Activated CD8-positive, alpha-beta memory T cell treated with anti-CD3 and anti-CD28 coated beads for 24 hours (primary cell): ENCODE measurements at places on chromosomes 3 and 15.

DNA sequence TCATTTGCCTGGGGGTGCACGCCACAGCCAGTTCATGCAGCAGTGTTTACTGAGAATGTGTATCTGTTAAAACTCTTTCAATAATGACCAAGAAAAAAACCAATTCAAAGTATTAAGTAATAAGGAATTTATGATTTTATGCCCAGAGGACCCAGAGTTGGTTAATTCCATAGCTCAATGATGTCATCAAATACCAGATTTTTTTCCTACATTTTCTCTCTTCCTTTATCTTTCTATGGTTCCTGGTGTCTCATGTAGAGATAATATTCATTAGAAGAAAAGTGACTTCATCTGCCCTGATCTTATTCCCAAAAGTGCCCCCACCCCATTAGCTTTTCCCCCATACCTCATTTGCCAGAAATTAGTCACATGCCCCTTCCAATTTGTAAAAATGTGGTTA is 44.6 kb upstream of the LMCD1 start:
- DNase-seq, result no peak

- no peak for DNase-seq
Observed at GRCh38 chr3:78604341-78604740, 1163.5 kb downstream of the ROBO1 start.

- DNase-seq, result no peak
Observed at GRCh38 chr3:9420850-9421549, 23.6 kb downstream of the SETD5 start.

GRCh38 chr3:42705058-42705767 is 2.6 kb upstream of the HHATL start:
- DNase-seq, result no peak

- no peak for DNase-seq
Observed at GRCh38 chr3:28328188-28329151, 20.1 kb upstream of the ZCWPW2 start.

DNA sequence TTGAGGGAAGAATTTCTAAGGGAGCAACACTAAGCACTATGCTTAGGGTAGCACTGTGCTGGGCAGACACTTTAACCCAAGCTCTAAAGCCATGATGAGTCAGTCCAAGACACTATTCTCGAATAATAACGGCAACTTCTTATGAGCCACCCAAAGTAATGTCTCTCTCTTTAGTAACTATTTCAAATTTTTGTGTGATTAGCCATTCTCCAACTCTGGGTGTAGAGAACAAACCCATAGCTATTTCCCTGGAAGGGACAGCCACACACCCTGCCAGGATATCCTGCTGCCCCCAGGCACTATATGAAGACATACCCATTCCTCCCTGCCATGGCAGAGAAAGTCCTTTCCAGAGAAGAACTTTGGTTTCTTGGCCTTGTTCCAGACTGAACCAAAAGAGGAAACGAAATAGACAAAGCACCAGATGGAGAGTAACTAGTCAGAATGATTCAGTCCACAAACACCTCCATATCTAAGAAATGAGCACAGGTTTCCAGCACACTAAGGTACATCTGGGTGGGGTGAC is 384.9 kb upstream of the THBS1 start:
- DNase-seq, result no peak

DNA sequence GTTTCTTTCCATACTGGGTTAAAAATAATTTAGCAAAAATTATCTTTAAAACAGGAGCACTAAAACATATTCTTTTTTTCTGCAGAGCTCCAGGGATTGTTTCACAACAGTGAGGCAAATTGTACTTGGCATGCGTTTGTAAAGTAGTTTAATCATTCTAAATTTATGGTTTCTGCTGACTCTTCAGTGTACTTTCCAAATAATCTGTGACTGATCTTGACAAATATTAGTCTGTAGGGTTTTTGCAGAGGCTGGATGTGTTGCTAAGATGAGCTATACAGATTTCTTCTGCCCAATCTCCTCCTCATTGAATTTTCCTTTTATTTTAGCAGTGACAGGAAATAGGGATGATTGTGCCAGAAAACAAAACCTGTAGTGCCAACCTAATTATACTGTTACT is 328.0 kb upstream of the MANF start:
- DNase-seq, result no peak

- no peak for DNase-seq
Observed at GRCh38 chr3:40116478-40117177, 192.9 kb upstream of the EIF1B start.

DNA sequence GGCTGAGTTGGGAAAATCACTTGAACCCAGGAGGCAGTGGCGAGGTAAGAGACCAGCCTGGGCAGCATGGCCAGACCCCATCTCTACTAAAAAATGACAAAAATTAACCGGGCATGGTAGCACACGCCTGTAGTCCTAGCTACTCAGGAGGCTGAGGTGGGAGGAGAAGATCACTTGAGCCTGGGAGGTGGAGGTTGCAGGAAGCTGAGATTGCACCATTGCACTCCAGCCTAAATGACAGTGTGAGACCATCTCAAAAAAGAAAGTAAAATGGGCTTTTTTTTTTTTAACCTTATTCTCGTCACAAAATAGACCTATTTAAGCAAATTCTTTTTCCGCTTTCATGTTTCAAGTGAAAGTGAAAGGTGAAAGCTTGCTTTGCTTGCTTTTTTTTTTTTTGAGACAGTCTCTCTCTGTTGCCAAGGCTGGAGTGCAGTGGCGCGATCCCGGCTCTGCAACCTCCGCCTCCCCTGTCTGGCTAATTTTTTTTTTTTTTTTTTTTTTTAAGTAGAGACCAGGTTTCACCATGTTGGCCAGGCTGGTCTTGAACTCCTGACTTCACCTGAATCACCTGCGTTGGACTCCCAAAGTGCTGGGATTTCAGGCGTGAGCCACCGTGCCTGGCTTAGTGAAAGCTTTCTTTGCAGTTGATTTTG is 3.6 kb downstream of the PDIA3 start:
- DNase-seq, result peak; percentile 62

DNA sequence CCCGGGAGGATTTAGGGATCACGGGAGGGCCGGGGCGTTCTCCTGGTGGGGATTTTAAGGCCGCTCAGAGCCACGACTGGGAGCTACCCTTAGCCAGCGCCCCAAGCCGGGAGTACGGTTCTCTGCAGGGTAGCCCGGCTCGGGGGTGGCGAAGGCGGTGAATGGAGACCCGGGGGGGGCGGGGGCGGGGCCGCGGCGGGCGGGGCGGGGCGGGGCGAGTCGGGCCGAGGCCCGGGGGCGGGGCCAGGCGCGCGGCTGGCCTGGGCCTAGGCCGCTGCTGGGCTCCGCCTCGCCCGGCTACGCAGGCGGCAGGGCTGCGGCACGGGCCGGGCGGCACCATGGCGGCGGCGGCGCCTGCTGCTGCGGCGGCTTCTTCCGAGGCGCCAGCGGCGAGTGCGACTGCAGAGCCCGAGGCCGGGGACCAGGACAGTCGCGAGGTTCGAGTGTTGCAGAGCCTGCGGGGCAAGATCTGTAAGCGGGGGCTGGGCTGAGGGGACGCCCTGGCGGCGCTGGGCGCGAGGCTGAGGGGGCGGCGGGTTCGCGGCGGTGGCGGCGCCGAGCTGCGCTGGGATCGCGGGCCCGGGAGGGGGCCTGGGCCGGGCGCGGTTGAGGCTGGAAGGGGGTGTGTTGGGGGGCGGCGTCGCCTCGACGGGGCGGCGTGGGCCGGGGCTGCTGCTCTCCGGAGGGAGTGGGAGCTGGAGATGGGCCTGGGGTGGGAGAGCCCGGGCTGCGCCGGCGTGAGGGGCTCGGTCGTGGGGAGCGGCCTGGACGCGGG is at the start of gene RASA2:
RASA2 (plus strand) TSS at position 282 of the 775 bp plus-strand sequence; CDS start at position 339, 57 bp downstream.
- peak; percentile 91 for DNase-seq

DNA sequence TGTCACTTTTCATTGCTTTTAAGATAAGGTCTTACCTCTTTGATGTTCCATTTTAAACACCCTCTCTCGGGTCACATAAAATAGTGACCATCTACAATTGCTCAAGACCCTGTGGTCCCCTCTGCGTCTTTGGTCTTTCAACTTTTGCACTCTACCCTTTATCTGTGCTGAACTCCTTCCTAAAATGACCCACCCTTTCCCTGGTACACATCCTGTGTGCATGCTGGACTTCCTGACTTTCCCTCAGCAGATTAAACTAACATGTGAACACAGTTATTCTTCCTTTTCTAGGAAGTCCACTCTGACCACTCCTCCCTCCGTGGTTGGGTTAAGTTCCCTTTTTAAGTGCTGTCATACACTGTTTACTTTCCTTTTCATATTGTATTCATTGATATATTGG is 414.2 kb downstream of the GABRB3 start:
- DNase-seq, result no peak

- DNase-seq, result no peak
Observed at GRCh38 chr15:97490429-97490828, 470.1 kb upstream of the ARRDC4 start.

- no peak for DNase-seq
Observed at GRCh38 chr3:114939920-114940319, 207.2 kb downstream of the ZBTB20 start.

DNA sequence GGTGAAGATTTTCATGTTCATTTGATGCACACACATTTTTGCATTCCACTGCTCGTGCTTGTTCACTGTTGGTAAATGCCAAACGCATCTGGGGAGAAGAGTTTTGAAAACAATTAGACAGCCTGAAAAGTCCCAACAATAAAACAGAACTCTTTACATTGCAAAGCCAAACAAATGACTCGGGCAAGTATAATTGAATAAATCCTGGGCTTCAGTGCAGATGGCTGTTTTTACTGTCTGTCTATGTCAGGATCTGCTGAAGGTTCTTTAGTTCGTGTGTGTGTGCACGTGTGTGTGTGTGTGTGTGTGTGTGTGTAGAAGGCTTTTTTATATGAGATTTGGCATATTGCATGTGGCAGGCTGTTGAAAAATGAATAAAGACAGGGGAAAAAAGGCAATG is 277.5 kb upstream of the CDIN1 start:
- no peak for DNase-seq

- DNase-seq, result peak; percentile 82
Observed at GRCh38 chr15:81001152-81002008, 657 bp downstream of the TLNRD1 start.

DNA sequence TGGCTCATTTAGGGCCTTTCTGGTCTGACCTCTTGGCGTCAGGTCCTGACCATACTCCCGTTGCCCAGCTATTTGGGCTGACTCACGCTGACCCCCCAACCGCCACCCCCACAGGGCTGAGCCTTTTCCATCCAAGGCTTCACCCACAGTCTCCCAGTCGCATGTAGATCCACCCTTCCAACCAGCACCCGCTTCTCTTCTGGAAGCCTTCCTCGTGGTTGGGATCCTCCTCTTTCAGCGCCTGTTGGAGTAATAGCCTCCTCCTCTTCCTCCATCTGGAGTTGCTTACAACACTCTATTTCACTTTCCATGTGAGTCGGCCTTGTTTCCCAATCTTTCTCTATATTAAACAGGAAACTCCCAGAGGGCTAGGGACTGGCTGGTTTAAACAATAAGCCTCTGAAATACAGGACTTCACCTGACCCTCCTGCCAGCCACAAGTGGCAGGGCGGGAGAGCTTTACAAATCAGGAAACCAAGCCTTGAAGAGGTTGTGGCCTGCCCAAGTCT is 2.1 kb upstream of the ALAS1 start:
- no peak for DNase-seq

DNA sequence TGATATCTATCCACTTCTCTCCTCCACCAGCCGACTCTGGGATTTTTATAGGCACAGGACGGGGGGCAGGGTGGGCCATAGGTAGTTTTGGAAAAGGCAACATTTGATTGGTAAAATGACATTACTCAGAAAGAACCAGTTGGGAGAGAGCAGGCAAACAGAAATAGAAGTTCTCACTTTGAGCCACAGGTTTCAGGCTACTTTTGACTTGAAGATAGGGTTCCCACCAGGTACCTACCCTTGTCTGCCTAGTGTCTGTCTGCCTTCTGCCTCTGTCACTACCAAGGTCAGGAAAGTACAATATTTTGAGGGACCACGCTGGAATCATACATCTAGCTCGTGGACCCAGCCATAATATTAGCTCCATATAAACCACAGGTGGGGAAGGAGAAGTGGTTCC is 412.9 kb upstream of the GRM7 start:
- DNase-seq, result no peak
